ENCODE measurements at places on chromosomes 13 and 19. TPM values are rescaled to one million over a fixed set of nuclear protein-coding genes. Genes with fewer than 3 reads are reported as not detected.
A peak's percentile ranks its signal among the peaks of the same experiment; 100 is the strongest.

The DPY19L3 gene
- total RNA-seq: 17.4 TPM

- DNase-seq: no peak
Observed at GRCh38 chr13:78841358-78841963, 182.5 kb upstream of the OBI1 start.

The ZNF709 gene
- 1.9 TPM for total RNA-seq

- DNase-seq: peak; percentile 22
Observed at GRCh38 chr13:52968074-52968700, 60.4 kb upstream of the OLFM4 start.

GRCh38 chr19:17784201-17785008 is 10.5 kb upstream of the B3GNT3 start:
- DNase-seq: peak; percentile 50

The POSTN gene
- total RNA-seq: not detected

GRCh38 chr19:8609279-8610040 is 1.1 kb downstream of the ADAMTS10 start:
- no peak for DNase-seq

DNA sequence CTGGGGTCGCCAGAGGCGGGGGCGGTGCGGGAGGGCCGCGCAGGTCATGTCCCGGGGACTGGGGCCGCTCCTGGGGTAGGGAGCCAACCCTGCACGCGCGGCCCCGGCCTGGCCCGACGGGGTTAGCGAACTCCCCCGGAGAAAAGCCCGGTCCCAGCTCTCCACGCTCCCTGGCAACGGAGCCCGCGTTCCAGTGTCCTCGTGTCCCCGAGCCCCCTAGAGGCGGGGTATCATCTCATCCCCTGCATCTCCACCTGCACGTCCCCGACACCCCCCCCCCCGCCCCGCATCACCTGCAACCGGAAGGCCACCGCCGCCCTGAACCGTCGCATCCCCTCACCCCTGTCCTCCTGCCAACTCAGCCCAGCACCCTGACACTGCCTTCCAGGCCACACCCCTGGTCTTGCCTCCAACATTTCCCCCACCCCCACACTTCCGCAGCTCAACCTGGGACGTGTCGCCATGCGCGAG is 2.7 kb downstream of the WDR88 start:
- peak; percentile 66 for DNase-seq

The KEAP1 gene
- total RNA-seq: 26.2 TPM

The SUPT5H gene
- total RNA-seq: 322 TPM

DNA sequence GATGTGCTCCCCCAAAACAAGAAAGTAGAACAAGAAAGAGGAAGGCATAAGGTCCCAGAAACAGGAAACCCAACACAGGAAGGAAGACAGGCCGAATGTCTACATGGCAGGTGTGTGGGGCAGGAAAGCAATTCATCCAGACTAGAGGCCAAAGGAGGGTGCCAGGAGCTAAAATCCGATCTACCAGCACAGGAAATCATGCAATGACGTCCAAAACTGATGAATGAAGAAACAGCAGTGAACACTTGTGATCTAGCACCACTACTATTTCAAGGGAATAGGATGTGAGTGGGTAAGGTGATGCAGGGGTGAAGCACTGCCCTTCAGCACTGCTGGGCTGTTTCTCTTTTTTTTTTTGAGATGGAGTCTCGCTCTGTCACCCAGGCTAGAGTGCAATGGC is 59.1 kb downstream of the DOCK9 start:
- no peak for DNase-seq

The ARID3A gene
- total RNA-seq: 14.4 TPM

- no peak for DNase-seq
Observed at GRCh38 chr19:43445426-43445825, 20.0 kb downstream of the LYPD3 start.

GRCh38 chr19:6232601-6233055 is 47.1 kb downstream of the MLLT1 start:
- no peak for DNase-seq

DNA sequence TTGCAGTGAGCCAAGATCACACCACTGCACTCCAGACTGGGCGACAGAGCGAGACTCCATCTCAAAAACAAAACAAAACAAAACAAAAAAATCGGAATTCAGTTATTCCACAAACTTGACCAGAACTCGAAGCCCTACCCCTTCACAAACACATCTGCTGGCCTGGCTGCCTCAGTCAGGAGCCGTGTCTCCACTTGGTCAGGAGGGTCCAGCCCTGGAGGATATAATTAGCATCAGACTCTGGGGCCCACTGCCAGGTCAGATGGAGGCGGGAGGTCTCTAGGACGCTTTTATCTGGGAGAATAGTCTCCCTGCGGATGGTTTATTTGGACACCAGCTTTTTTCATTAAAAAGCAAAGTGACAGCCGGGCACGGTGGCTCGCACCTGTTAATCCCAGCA is 8.0 kb downstream of the ELL start:
- DNase-seq: no peak

- no peak for DNase-seq
Observed at GRCh38 chr13:39821977-39822376, 166.5 kb downstream of the COG6 start.

DNA sequence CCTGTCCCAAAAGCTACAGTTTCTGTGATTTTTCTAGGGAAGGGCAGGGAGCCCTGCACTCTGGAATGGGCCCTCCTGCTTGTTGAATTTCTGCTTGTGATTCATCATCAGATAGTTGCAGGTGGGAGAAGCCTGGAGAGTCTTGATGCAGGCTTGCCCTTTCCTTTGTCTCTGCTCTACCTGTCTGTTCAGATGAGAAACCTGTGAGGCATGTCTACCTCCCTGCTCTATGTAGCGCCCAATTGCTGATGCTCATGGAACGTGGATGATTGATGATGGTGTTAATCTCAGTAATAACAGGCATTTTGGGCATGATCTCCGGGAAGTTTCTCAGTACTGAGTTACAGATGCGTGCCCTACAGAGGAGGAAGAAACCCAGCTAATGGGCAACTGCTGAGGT is 10.9 kb upstream of the CBY2 start:
- no peak for DNase-seq

DNA sequence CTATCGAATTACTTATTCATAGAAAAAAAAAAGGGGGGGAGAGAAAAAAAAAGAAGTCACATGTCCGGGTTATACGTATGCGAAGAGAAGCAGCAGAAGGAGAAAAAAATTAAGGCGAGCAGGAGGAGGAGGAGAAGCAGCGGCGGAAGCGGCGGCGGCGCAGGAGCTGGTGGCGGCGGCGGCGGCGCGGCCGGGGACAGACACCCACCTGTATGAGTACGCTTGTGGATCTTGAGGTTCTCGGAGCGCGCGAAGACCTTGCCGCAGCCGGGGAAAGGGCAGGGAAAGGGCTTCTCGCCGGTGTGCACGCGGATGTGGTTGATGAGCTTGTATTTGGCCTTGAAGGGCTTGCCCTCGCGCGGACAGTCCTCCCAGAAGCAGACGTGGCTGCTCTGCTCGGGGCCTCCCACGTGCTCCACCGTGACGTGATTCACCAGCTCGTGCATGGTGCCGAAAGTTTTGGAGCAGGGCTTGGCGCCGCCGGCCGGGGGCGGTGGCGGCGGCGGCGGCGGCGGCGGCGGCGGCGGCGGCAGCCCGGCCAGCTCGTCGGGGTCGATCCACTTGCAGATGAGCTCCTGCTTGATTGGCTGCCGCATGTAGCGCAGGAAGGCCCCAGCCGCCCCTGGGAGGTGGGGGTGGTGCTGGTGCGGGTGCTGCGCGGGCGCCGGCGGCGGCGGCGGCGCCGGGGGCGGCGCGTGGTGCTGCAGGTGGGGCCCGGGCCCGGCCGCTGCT is 1.5 kb downstream of the ZIC5 start:
- DNase-seq: no peak

- no peak for DNase-seq
Observed at GRCh38 chr13:110815471-110816204, 99.2 kb downstream of the ANKRD10 start.

The ZNF729 gene
- total RNA-seq: not detected

The PCP2 gene
- total RNA-seq: 2.4 TPM

DNA sequence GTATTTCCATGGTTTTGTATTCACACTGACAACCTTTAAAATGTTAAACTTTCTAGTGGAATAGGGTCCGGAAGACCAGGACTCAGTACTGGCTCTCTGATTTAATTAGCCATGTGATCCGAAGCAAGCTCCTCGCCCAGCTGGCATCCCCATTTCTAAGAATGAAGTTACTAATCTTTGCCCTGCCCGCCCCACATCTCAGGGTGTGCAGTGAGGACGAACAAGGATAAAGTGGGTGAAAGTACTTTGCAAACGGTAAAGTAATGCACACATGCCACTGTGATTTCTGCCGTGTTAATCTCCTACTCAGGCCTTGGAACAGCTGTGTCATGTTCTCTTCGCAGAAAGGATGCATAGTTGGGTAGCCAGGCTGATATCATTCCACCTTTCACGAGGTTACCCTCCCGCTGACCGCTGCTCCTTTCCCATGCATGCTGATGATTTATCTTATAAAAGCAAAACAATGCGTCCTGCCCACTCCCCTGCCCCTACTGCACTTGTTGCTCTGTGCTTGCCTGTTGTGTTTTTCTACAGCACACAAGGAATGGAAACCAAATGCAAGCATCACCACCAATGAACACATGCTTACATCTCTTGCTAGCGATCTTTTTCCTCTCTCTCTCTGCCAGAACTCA is 539.0 kb downstream of the EFNB2 start:
- no peak for DNase-seq

The GPC5 gene
- 0.81 TPM for total RNA-seq

DNA sequence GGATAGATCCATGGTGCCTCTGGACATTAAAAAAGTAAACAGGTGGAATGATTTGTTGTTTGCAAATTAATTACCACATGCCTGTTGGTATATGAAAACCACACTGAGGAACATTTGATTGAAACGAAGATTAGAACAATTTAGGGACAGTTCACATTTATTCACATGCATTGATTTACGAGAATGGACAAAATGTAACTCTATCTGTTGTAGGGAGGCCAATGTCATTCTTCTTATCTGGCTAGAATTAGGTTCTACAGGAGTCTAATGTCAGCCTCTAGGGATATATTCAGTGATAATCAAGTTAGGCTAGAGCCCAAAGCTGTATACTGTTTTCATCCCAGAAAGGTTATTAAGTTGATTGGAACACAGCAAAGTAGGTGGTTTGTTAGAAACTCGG is 125.4 kb downstream of the COL4A2 start:
- no peak for DNase-seq

The C1QTNF9 gene
- 0.20 TPM for total RNA-seq

- DNase-seq: no peak
Observed at GRCh38 chr19:49441210-49441959, at the start of gene SLC17A7. SLC17A7 (minus strand) TSS chr19:49441527; CDS start chr19:49441379, 148 bp downstream.

DNA sequence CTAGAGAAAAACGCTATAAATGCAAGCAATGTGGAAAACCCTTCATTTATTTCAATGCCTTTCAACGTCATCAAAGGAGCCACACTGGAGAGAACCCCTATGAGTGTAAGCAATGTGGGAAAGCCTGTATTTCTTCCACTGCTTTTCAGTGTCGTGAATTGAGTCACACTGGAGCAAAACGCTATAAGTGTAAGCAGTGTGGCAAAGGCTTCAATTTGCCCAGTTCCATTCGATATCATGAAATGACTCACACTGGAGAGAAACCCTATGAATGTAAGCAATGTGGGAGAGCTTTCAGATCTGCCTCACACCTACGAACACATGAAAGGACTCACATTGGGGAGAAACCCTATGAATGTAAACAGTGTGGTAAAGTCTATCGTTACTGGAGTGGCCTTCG is 27.4 kb downstream of the ZNF20 start:
- DNase-seq: no peak

- no peak for DNase-seq
Observed at GRCh38 chr19:8332976-8333766, 9.9 kb downstream of the KANK3 start.

Measured in CD4-positive, CD25-positive, alpha-beta regulatory T cell (primary cell).